Foreskin keratinocyte (primary cell): ENCODE measurements at places on chromosomes 7 and 10.

DNA sequence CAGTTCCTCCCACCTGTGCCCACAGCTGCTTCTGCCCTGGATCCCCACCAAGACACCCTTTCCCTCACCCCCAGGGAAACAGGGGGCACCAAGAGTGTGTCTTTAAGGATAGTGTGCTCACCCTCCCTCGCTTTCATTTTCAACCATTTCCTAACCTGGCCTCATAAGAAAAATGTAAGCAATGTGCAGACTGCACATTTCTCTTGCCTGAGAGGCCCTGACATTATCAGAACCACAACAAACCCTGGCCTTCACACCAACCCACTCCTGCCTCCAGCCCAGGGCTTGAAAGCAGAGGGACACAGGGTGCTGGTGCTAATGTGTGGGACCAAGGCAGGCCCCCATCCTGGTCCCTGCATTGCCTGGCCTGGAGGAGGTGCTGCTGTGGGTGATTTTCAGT, 11.0 kb upstream of the IMPDH1 start:
- no peak for DNase-seq

DNA sequence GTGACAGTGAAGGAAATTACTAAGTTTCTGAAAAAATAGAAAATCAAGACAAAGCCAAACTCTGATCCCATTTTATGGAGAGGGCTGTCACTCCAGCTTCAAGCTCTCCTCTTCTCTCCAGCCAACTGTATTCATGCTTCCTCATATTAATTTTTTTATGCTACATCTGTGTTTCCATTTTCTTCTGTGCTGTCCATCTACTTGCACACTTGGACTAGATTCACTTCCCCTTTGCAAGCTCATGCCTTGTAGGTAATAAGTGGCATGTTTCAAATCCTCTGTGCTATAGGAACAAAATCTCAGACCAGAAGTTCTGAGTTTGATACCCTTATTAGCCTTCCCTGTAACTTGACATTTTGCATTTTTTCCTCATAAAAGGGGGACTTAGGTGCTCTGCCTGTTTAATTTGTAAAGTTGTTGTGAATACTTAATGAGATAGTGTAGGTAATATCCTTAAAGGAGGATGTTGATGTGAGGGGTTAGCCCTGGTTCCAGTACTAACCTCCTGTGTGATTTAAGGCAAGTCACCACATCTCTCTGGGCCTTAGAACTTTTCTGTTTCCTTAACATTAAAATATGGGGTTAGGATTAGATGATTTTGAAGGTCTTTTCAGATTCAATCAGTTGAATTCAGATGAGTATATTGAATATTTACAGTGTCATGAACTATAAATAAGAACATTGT, 358.8 kb downstream of the BBS9 start:
- DNase-seq: no peak

- peak; percentile 50 for DNase-seq
Measured at GRCh38 chr7:109984729-109985128, 1106.2 kb upstream of the LRRN3 start.

GRCh38 chr10:104100795-104101194, 15.1 kb upstream of the COL17A1 start:
- no peak for DNase-seq

GRCh38 chr7:143172354-143172753, 10.9 kb upstream of the TAS2R39 start:
- DNase-seq: no peak

GRCh38 chr7:151240942-151241754, 7.3 kb downstream of the SMARCD3 start:
- no peak for DNase-seq

DNA sequence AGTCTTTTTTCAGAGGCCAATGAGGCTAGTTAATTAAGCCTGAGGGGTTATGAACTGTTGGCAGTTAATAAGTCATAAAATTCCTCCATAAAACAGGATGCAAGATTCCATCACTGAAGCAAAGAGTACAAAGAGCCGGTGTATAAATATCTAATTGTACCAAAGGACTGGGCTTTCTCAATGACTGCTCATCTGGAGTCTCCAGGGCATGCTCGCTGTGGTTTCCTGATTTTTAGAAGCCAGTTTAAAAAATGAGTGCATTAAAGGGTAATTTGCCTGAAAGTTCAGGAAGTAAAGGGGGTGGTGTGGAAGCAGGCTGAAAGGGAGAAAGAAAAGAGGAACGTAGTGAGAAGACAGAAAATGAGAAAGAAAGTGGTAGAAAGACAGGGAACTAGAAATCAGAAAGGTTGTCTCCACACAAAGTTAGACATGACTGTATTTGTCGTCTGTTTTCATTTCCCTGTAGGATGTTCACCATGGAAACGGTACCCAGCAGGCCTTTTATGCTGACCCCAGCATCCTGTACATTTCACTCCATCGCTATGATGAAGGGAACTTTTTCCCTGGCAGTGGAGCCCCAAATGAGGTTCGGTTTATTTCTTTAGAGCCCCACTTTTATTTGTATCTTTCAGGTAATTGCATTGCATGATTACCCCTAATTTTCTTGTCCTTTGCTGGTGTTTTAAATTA, 282.3 kb downstream of the TWIST1 start:
- no peak for DNase-seq

DNA sequence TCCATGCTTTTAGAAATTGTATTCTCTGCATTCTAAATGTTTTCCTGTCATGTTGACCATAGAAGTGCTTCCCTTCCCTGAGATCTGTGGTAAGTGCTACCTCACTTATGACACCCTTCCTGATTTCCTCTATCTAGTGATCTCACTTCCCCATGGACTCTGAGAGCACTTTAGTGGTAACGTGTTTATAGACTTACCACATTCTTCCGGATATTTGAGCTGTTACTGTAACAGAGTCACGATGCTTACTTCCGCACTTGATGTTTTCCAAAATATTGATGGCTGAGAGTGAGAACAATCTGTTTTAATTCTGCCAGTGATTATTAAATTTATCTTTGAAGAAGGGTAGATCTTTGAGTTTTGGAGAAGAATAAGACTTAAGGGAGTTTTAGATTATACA, 60.1 kb upstream of the NAMPT start:
- no peak for DNase-seq

DNA sequence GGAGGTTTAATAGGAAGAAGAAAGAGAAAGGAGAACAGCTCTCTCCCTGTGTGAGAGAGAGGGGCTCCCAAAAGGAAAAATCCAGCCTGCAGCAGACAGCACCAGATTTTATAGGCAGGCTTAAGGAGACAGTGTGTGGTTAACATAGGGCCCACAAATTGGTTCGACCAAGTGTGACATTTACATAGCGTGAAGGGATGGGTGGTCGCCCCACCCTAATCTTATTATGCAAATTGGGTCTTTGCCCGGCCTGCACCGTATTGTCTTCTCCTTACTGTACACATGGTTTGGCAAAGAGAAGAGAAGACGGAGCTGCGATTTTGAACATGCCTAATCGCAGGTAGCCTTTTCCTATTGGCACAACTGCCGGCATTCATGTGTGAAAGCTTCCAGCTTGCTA, 756.3 kb downstream of the NXPH1 start:
- no peak for DNase-seq

- DNase-seq: no peak
Measured at GRCh38 chr10:124717911-124718741, 26.1 kb downstream of the FAM53B start.

DNA sequence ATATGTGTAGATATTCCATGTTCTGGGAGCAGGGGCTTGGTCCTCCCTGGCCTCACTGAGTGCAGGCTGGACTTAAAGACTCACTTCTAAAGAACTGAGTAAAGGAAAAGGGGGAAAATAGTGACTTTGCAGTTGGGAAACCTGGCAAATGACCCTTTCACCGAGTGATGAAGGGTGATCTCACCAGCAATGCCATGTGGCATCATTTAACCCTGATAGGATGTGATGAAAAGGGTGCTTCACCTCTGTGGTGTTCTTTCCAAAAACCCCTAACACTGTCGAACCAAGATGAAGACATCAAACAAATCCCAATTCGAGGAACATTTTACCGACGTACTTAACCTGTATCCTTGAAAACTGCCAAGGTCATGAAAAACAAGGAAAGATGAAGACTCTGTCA, 71.9 kb downstream of the AOAH start:
- no peak for DNase-seq

GRCh38 chr7:477626-478220, 41.9 kb downstream of the PDGFA start:
- DNase-seq: no peak

- DNase-seq: no peak
Measured at GRCh38 chr10:121675344-121675743, 77.1 kb upstream of the FGFR2 start.
